Activated CD4-positive, alpha-beta T cell treated with anti-CD3 and anti-CD28 coated beads for 24 hours (primary cell): ENCODE measurements at places on chromosomes 4 and X.

DNA sequence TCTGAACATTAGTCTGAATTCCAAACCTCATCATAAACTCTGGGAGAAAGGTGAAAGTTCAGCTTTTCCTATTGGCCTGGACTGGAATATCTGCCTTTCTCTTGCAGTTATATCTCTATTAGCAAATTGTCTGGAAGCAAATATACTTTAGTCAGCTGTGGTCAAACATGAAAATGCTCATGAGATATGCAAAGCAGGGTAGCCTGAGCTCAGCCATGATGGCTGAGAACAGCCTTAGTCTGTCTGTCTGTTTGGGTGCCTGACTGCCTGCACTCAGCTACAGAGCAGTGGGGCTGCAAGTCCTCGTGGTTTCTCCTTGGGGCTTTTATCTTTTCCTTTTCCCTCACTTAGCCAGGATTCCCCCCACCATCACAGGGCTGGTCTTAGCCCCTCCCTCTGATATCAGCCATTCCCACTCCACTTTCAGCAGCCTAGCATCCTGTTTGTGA, 19.5 kb upstream of the PGRMC2 start:
- no peak for DNase-seq

GRCh38 chr4:147723326-147723725, 8.6 kb upstream of the ARHGAP10 start:
- DNase-seq, result no peak

GRCh38 chr4:58175024-58175423, 1064.8 kb upstream of the IGFBP7 start:
- no peak for DNase-seq

DNA sequence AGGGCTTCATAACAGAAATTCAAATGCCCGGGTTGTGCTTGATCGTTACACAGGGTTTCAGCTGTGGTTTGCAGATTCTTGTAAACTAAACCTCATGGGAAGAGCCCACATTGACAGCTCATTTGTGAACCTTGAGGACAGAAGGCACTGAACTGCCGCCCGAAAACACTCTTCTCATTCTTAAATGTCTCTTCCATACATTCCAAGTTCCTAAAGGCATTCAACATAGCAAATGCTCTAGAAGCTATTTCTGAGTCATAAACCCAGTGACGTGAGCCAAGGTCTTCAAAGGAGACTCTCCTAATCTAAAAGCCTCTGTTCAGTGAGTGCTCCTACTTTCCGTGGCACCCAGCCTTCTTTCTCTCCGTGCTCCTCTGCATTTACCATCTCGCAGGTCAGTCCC, 737.8 kb upstream of the FRG1 start:
- no peak for DNase-seq

DNA sequence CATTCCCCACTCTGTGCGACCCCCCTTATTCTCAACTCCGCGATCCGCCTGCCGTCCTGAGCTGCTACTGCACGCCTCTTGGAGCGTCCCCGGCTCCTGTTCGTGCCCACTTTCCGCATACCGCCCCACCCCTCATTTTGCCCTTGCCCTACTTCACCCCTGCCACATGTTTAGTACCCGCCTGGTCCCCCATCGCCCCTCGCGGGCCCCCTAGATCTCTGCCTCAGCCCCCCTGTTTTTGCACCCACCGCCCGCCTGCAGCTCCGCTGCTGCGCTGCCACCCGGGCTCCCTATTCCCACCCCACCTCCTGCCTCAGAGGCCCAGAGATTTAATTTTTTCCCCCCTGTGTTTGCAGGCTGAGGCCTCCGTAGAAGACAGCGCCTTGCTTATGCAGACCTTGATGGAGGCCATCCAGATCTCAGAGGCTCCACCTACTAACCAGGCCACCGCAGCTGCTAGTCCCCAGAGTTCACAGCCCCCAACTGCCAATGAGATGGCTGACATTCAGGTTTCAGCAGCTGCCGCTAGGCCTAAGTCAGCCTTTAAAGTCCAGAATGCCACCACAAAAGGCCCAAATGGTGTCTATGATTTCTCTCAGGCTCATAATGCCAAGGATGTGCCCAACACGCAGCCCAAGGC, 1.4 kb downstream of the MAGED1 start:
- no peak for DNase-seq

- no peak for DNase-seq
Measured at GRCh38 chr4:24763631-24764297, 31.6 kb upstream of the SOD3 start.

DNA sequence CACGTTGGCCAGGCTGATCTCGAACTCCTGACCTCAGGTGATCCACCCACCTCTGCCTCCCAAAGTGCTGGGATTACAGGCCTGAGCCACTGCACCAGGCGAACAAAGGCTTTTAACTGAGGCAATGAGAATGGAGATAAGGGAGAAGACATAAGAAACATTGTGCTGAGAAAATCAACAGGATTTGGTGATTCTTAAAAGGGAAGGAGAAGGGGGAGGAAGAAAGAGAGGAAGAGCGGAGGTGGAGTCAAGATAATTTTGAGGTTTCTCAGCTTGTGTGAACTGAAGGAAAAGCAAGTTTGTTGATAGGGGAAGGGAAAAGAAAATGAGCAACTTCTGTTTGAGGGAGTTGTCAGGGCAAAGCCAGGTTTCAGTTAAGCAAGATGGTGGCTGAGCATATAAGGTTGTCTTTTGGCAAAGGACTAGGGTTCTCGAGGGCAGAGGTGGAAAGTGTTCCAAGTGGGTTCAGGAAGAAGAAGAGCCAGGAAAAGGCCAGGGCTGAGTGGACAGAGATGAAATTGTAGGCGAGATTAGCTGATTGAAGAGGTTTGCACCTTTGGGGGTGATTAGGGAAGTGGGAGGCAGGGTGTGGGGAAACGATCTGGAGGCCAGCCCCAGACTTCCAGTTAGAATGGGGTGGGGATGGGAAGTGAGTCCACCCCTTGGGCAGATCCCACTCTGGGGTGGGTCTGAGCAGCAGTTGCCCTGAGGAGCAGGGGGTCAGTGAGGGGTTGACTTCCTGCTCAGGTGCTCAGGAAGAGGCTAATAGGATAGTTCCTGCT, 7.8 kb downstream of the DOCK11 start:
- no peak for DNase-seq
